ENCODE measurements at places on chromosomes 12 and 14.

DNA sequence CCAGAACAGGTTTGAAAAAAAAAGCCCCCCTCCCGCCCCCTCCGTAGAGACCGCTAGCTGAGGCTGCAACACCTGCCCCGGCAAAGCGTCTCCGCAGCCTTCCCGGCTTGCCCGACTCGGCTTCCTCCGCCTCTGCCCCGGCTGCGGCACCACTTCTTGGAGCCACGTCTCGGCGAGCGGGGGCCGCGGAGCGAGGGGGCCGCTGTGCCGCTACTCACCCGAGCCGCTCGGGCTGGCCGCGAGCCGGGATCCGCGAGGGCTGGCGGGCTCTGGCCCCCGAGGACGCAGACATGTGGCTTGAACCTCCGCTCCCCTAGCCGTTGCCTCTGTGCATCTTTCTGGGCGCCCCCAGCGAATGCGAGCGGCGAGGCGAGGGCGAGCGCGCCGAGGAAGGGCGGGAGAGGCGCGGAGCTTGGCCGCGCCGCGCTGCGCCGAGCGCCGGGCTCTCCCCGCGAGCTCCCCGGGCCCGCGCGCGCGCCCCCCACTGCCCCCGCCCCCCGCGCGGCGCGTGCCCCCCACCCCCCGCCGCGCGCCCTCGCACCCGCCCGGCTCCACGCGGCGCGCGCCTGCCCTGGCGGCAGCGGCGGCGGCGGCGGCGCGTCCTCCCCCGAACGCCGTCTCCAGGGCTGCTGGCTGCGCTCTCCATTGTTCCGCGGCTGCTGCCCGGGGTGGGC, 249.5 kb downstream of the APAF1 start:
- peak; percentile 55 for DNase-seq

DNA sequence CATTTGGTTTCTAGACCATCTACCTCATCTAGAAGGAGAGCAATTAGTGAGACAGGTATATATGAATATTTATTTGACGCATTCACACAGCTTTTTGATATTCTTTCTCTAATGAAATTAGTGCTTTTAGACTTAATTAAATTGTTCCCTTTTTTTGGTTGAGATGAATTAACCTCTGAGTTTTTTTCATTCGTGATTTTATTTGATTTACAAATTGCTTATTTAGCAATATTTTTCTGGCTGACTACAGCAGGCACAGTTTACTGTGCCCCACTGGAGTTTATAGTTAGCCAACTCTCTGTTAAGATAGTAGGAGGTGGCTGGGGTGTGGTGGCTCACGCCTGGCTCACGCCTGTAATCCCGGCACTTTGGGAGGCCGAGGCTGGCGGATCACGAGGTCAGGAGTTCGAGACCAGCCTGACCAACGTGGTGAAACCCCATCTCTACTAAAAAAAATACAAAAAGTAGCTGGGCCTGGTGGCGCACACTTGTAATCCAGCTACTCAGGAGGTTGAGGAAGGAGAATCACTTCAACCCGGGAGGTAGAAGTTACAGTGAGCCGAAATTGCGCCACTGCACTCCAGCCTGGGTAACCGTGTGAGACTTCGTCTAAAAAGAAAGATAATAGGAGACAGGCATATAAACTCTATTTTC, 16.7 kb downstream of the MDM2 start:
- DNase-seq: no peak

- no peak for DNase-seq
Observed at GRCh38 chr14:92774572-92774971, 19.5 kb upstream of the GOLGA5 start.

GRCh38 chr14:68513838-68514607, 278.8 kb downstream of the ZFP36L1 start:
- no peak for DNase-seq

GRCh38 chr12:93879476-93880421, 202.6 kb downstream of the CRADD start:
- no peak for DNase-seq

DNA sequence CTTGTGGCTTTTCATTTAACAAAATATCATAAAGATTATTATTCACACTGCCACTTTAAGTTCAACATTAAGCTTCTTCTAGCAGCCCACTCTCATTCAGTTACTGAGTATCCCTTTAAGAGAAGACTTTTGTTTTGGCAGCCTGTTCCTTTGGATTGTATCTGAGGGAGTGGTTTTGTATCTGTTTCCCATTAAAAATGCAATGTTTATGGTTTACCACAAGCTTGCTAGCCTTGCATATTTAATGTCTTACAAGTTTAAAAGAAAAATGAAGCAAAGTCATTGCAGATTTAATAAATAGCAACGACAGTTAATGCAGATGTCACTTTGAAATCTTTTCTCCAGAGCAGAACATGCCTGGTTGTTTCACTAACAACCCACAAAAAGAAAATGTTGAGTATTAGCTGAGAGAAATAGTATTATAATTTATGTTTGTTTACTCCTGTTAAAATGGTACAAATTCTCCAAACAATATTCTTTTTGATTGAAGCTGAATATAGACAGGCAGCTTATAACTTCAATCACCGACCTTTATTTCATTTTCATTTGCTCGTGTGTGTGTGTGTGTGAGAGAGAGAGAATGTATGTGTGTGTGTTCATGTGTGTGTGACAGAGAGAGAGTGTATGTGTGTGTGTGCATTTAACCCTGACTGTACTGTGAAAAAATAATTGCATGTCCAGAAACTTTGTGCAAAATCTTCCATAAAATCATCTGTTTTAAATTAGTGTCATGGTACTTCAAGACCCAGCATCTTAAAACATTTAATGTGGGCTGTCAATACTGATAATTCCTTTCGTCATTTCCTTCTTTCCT, 1.8 kb downstream of the DCN start:
- DNase-seq: no peak

DNA sequence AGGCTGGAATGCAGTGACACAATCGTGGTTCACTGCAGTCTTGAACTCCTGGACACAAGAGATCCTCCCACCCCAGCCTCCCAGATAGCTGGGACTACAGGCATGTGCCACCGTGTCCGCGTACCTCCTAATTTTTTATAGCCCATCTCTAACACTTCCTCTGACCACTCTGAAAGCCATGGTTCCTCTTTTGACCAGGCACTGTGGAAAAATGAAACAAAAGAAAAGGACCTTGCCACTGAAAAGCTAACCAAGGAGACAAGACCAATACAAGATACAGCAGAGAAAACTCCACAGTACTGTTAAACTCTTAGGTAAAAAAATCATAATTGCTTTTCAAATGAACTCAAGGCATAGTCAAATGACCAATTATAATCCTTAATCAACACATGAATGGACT, 233.3 kb downstream of the NEDD1 start:
- no peak for DNase-seq

GRCh38 chr12:12999959-13000615, at the start of gene HEBP1:
Gene HEBP1, minus strand, starts transcription at chr12:13000265. Its CDS starts 151 bp downstream, at chr12:13000114.
- peak; percentile 79 for DNase-seq

Data from anterior cingulate cortex (tissue), 58 donors.